ENCODE measurements at places on chromosomes 7 and 10. TPM values are rescaled to one million over a fixed set of nuclear protein-coding genes. Genes with fewer than 3 reads are reported as not detected.
A peak's percentile ranks its signal among the peaks of the same experiment; 100 is the strongest.

DNA sequence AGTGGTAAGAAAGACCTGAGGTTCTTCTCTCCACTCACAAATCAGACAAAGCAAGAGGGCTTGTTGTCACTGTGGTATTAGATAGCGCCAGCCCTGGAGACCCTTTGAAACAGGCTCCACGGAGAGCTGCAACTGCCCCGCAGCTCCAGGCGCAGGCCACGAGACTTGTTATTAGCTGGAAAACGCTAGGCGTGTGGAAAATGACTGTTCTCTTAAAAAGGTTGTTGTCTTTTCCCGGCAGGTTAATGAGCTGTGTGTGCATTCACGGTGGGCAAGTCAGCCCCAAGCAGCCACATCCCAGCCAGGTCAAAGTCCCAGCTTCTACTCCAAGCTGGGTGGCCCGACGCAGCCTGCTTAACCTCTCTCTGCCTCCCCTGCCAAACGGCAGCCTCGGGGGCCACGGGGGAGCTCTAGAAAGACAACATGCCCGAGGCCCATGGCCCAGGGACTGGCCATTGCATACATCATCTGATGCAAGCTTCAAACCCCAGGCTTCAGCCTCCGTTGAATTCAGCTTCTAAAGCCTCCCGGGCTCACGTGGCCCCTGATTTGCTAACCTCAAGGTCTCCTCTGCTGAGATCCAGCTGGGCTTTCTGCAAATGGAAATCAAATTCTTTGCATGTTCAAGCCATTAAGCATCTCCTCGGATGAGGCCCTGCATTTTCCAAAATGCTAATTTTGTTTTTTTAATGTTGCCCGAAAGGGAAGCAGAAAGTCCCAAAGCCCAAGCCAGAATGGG is 61.3 kb upstream of the DNAAF5 start:
- DNase-seq = no peak
- no peaks in the 10 kb centered on the region for H3K36me3 ChIP-seq
- peak overlapping the region; percentile 79 for H3K27ac ChIP-seq
- H3K4me1 ChIP-seq = peaks cover 21% of the 10 kb centered on the region
- H3K4me3 ChIP-seq = peak overlapping the region; percentile 1

- DNase-seq = peak; percentile 79
- peaks cover 3% of the 10 kb centered on the region for H3K4me1 ChIP-seq
- H3K27ac ChIP-seq = peak overlapping the region; percentile 70
- H3K4me3 ChIP-seq = peak overlapping the region; percentile 87
- no peaks in the 10 kb centered on the region for H3K27me3 ChIP-seq
Observed at GRCh38 chr7:47581438-47581803, 490 bp downstream of the TNS3 start.

DNA sequence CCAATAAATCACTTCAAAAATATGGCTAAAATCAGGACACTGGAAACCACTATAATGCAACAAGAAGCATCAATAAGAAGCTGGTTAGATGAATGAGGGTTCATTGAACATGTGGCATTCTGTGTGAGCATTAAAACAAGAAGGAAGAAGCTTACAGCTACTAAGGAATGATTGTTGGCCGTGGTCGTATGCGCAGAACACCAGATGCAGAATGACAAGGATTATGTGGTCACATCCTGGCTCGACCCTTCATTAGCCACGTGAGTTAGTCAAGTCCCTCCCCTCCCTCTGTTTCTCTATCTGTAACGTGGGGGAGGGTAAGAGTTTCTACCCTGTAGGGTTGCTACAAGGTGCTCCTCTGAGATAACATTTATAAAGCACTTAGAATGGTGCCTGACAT is 174.3 kb downstream of the ADAM12 start:
- H3K36me3 ChIP-seq = no peaks in the 10 kb centered on the region
- no peak for DNase-seq
- peaks cover 4% of the 10 kb centered on the region for H3K4me1 ChIP-seq

- H3K36me3 ChIP-seq = no peaks in the 10 kb centered on the region
- no peak overlapping the region for H3K4me3 ChIP-seq
- DNase-seq = no peak
- no peak overlapping the region for H3K27ac ChIP-seq
- no peaks in the 10 kb centered on the region for H3K27me3 ChIP-seq
Observed at GRCh38 chr7:74012842-74013249, 15.1 kb upstream of the ELN start.

DNA sequence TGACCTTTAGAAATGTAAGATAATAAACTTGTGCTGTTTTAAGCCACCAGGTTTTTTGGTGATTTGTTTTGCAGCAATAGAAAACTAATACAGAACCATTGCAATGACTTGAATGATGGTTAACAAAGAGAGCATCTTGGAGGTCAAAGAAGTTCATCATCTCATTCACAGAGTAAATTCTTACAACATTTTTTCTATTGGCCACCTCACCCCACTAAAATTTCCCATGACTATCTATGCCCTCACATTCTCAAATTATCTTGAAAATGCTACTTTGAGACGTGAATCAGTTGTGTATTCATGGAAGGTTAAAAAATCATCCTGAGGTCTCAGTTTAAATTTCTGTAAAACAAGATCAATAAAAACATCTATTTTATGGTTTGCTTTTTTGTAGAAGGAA is 754.2 kb downstream of the SORCS1 start:
- H3K36me3 ChIP-seq = no peaks in the 10 kb centered on the region
- H3K4me3 ChIP-seq = no peak overlapping the region
- no peaks in the 10 kb centered on the region for H3K4me1 ChIP-seq
- DNase-seq = no peak

- no peaks in the 10 kb centered on the region for H3K4me1 ChIP-seq
- H3K36me3 ChIP-seq = no peaks in the 10 kb centered on the region
- H3K27me3 ChIP-seq = no peaks in the 10 kb centered on the region
Observed at GRCh38 chr10:11106621-11107374, 89.1 kb downstream of the CELF2 start.

DNA sequence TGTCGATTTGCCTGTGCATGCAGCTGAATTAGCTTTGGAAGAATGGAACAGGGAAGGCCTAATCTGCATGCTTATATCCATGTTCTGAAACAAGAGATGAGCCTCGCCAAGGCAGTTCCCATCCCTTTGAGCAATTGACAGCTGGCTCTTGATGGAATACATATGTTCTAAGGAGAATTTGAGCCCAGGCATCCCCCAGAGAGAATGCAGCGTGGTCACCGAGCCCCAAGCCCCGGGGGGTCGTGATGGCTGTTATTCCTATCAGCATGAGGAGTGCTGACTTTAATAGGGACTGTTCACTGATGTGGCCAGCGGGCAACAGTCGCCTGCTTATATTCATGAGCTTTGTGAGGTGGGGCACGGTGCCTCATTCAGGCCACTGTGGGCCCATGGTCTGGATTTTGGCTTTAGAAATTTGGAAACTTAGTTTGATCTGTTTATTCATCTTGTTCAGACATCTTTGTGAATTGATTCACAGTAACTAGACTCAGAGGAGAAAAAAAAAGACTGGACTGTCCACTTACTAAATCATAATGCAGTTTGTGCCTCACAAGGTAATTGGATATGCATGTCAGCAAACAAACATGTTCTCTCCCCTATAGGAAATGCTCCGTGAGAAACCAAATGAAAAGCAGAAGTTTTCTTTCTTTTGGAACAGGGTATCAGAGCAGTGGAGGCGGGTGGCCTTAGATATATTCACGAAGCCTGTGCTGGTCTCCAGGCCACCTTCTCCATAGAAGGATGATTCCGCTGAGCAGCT is 204.9 kb downstream of the CCDC3 start:
- H3K27me3 ChIP-seq = no peaks in the 10 kb centered on the region
- DNase-seq = no peak
- H3K4me1 ChIP-seq = no peaks in the 10 kb centered on the region
- H3K36me3 ChIP-seq = no peaks in the 10 kb centered on the region
- H3K4me3 ChIP-seq = no peak overlapping the region
- H3K27ac ChIP-seq = no peak overlapping the region

- peak; percentile 71 for DNase-seq
- peak overlapping the region; percentile 73 for H3K4me3 ChIP-seq
- H3K36me3 ChIP-seq = no peaks in the 10 kb centered on the region
- peaks cover 23% of the 10 kb centered on the region for H3K27me3 ChIP-seq
- peak overlapping the region; percentile 87 for H3K27ac ChIP-seq
Observed at GRCh38 chr10:58513188-58514110, 777 bp downstream of the BICC1 start.

DNA sequence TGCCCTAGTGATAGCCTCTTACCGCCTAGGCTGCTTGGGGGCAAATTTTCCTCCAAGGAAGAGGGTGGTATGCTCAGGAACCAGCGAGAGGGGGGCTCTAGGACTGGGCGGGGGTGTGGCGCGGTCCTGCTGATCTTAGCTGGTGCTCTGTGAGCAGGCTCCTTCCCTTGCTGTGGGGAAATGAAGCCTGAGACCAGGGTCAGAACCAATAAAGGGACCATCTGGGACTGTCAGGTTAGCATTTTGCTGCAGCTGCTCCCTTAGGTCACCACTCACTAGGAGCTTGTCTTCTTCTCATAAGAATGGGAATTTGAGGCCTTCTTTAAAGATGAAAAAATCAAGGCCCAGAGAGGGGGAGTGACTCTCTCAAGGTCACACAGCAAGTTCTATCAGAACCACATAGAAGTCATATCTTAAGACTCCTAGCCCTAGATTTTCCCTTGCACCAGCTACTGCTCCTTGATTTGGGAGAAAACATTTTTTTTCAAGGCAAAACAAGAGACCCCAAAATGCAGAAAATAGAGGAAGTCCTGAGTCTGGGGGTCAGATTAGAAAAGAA is 2.0 kb upstream of the NEUROG3 start:
- H3K27me3 ChIP-seq = peaks cover 96% of the 10 kb centered on the region
- no peak for DNase-seq
- no peak overlapping the region for H3K27ac ChIP-seq
- no peaks in the 10 kb centered on the region for H3K36me3 ChIP-seq
- H3K4me1 ChIP-seq = peaks cover 4% of the 10 kb centered on the region

PRPS1L1 gene
- not detected for total RNA-seq

CUBN gene
- 1.2 TPM for total RNA-seq

PNLIPRP3 gene
- total RNA-seq = not detected

CYP2W1 gene
- not detected for total RNA-seq

CALD1 gene
- total RNA-seq = 174 TPM
